ENCODE measurements at places on chromosomes 5 and 9.

DNA sequence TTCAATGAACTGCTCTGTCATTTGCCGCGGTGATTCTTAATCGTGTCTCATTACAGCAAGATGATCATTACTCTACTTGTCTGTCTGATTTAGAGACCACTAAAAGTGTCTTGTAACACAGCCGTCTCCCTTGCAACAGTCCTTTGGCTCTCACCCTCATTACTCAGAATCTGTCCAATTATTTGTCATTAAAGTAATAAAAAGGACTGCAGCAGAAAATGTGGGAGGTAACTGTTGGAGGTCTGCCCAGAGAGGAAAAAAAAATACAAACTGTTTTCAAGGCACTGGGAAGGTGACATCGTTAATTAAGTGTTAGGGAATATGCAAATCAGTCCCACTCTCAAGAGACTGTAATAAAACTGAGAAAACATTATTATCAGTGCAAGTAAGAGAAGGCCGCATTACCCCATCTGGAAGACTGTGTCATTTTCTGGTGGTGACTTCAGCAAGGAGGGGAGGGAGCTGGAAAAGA is 281.0 kb downstream of the RASEF start:
- DNase-seq, result no peak

GRCh38 chr5:82800826-82801225 is 276.4 kb downstream of the TMEM167A start:
- no peak for DNase-seq

DNA sequence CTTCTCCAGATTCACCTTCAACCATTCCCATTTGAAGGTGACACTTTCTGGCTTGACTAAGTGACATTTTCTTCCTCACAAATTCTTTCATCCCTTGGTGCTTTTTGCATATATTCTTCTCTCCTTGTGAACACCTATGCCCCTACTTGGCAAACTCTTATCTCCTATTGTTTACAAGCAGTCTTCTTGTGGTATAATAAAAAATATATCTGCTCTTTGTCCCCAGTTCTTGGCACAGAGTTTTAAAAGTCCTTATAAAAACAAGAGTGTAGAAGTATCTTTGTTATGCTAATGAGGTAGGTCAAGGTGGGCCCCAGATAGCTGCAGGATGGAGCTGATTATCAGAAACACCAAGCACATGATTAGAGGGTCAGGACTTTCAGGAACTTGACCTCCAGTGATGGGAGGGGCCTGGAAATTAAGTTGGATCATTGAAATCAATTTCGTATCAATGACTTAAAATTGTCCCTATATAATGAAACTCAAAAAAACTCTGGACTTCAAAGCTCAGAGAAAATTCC is 38.0 kb downstream of the TMEM161B start:
- DNase-seq, result no peak

DNA sequence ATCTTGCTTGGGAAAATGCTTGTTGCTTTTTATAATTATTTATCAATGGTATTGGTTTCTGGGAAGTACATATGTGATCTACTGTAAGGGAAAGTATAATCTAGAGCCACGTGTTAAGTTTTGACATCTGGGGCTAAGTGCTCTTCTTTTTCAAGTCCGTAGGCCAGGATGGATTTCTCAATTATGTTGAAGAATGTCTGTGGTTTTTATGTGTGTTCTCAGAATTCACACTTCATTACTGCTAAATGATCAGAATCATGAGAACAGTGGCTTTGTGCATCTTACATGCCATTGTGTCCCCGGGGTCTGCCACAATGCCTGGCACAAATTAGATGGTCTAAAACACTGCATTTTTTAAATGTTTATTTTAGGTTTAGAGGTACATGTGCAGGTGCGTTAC is 14.5 kb upstream of the AUH start:
- DNase-seq, result no peak

- peak; percentile 9 for DNase-seq
Observed at GRCh38 chr5:154447089-154447725, 1.4 kb downstream of the SAP30L start.

- DNase-seq, result peak; percentile 13
Observed at GRCh38 chr9:75242426-75242825, 154.1 kb downstream of the OSTF1 start.

DNA sequence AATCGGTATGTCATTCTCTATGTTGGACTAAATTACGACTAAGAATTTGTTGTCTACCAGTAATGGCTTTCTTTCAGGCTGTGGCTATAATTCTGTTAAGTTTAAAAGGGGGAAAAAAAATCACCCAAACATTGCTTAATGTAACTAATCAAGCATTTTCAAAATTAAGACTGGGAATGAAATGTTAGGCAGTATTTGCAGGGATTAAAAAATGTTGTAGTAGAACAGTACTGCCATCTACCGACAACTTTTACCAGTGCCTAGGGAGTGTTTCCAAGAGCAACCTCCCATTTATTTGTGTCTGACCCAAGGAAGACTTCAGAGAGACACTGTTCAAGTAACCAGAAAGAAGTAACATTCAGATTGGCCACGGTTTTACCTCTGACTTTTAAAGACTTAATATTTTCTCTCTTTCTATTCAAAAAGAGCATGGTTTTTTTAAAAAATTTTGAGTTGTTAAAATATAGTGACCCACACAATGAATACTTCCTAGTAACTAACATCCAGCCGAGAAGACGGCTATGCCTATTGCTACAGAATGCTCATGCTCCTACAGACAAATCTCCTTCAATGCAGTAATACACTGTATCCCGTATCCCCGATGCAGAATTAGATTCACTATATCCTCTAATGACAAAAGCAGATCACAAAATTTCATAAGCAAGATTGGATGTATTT is 92.4 kb downstream of the ARL15 start:
- peak; percentile 61 for DNase-seq

- no peak for DNase-seq
Observed at GRCh38 chr5:154917757-154918156, 20.3 kb downstream of the GEMIN5 start.

DNA sequence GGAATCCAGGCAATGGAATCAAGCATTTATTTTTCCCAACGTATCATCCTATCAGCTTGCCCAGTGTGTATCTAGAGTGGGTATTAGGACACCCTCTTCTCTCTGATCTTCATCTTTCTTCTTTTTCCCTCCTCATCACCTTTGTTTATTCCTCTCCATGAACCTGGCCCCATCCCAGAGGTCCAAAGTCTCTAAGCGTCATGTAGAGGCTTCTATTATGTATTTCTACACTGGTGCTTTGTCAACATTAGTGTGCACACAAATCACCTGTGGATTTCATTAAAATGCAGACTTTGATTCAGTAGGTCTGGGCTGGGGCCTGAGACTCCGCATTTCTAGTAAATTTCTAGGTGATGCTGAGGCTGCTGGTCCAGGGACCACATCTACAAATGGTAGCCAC is 19.8 kb upstream of the PIP5K1B start:
- DNase-seq, result no peak

DNA sequence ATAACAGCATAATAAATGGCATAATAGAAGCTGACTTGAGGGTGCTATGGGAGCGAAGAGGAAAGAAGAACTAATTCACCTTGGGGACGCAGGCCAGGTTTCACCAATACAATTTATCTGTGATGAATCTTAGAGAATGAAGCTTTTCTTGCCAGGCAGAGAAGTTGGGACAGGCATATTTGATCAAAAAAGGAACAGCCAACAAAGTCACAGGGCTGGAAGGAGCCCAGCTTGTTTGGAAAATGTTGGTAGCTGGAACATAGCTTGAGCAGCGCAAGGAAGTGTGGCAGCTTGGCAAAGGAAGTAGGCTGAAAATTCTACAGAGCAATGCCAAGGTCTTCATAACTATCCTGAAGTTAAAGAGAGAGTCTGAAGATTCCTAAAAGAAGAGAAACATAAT is 181.5 kb upstream of the OR13F1 start:
- DNase-seq, result no peak

- DNase-seq, result no peak
Observed at GRCh38 chr5:138372653-138373052, 20.2 kb downstream of the KDM3B start.

DNA sequence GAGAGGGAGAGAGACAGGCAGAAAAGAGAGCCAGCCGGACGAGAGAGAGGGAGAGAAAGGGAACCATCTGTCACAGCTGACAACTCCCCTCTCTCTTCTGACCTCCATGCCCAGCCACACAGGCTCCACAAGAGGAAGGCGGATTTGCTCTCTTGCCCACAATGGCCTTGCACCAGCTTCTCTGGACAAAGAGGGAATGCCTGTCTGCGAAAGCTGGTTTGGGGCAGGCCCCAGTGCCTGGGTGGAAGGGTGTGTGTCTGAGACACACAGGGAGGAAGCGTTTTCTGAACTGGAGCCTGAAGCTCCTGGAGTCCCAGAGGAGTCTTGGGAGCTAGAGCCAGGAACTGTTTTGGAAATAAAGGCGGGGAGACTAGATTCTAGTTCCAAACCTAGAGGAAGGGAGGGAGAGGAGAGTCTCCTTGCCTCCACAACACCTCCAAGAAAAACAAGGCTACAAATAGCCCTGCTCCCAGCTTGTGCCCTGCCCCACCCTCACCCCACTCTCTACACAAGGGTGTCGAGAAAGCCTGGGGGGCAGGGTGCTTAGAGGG is 12.5 kb downstream of the C1QTNF2 start:
- no peak for DNase-seq

GRCh38 chr5:131265311-131265803 is 1.5 kb downstream of the CDC42SE2 start:
- peak; percentile 68 for DNase-seq

DNA sequence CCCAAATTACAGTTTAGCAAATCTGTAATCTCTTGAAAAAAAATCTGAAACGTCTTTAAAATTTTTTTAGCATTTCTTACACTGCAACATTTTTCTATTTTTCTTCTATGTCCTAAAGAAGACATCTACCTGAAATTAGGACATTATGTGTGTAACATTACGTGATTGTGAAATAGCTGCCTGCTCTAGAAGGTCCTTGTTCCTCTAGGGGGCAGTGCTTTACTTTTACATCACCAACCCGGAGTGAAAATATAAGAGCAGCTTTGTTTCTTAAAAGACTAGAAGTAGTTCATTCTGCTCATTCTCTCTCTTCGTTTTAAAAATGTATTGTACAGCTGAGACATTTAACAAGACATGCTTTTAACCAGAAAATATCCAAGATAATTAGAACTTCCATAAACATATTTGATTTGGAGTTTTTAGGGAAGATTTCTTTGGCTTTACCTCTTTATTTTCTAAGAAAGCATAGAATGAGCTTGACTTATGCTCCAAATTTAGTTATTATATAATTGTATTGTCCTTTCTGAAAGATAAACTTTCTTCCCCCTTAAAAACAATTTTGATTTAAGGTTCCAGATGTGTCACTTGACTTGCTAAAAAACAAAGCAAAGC is 48.1 kb upstream of the RIOK2 start:
- peak; percentile 68 for DNase-seq

DNA sequence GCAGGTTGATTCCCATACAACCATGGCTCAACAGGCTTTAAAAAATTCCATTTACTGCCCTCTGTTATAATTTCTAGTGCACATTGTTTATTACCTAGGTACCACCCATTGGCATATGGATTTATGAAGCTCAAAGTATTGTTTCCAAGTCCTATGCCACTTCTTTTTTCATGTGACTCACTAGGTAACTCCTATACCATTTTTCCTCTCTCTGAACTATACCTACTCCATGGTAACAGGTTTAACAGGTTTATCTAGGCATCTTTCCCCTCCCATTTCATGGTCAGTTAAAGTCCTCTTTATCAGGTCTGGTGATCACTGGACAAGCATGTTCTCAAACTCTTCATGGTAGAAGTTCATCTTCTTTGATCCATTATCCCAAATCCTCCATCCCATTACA is 49.6 kb upstream of the ABCA1 start:
- DNase-seq, result no peak

GRCh38 chr9:108316630-108317029 is 539.2 kb downstream of the ACTL7B start:
- DNase-seq, result peak; percentile 59

DNA sequence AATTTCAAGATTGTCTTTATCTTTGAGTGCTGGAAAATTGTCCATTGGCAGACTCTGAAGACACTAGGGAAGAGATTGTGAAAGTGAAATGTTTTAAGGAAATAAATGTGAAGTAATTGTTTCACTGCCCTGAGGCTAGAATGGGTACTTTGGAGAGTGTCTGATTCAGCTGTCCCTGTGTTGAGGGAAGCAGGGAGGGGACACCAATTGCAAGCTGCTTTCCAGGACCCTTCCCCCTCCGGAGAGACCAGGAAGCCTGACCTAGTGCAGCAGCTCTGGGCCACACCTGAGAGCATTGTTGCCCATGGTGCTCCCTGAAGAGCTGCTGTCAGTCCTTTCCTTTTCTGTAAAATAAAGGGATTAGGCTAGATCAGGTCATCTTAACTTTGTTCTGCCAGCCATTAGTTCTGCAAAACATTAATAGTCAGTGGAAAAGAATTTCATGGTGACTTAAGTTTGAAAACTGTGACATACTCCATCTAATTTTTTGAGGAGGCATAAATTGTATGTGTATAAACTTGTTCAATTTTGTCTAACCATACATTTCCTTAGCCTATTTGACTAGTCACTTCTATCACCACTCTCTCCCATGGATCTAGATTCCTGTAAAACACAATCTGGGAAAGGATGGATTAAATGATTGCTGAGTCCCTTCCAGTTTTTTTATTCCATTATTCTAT is 18.8 kb downstream of the MAP1B start:
- no peak for DNase-seq

DNA sequence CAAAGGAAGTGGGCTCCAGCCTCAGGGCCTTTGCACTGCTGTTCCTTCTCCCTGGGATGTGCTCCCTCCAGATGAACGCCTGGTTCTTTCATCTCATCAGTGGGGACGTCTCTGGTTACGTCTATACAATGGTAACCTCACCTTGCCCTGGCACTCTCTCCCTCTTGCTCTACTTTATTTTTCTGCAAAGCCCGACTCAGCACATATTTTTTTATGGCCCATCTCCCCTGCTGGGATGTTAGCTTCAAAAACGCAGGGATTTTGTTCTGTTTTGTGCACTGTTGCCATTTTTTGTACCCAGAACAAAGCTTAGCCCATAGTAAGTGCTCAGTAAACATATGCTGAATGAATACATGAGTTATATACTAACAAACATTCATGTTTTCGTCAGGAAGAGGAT is 37.5 kb downstream of the PTPN3 start:
- no peak for DNase-seq

GRCh38 chr5:65588694-65589093 is 25.6 kb downstream of the PPWD1 start:
- DNase-seq, result no peak

- DNase-seq, result no peak
Observed at GRCh38 chr5:81354093-81354492, 39.8 kb downstream of the ACOT12 start.

- DNase-seq, result peak; percentile 51
Observed at GRCh38 chr5:54249210-54250028, 61.0 kb downstream of the ARL15 start.

DNA sequence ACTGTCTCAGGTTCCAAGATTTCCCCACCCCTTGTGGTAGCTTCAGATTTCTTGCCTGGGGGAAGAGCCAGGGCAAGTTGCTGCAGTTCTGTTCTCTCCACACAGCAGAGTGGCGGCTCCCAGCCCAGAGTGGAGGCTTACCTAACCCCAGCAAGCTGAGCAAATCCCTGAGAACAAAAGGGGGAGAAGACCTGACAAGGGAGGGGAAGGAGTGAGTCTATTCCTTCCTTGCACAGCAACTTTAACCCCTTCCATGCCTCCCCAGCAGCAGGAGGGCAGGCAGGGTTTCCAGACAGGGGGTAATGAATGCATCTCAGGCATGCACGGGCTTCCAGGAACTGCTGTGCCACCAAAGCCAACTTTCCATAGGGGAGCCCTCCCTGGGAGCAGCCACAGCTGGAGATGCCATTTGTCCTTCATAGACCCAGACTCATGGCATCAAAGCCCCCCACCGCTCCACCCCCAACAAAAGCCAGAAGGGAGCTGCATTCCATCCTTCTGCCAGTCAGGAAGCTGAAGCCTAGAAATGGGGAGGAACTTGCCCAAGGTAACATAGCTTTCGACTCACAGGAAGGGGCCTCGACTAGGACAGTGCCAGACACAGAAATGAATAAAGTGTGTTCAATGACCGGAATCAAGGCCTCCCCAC is 28.8 kb upstream of the FAT2 start:
- no peak for DNase-seq

Data from suppressor macrophage (primary cell).